ENCODE measurements at places on chromosomes 12 and 14. TPM values are rescaled to one million over a fixed set of nuclear protein-coding genes. Genes with fewer than 3 reads are reported as not detected.

The CALM1 gene
- 381 TPM for total RNA-seq

The SOX5 gene
- 9.9 TPM for total RNA-seq

DNA sequence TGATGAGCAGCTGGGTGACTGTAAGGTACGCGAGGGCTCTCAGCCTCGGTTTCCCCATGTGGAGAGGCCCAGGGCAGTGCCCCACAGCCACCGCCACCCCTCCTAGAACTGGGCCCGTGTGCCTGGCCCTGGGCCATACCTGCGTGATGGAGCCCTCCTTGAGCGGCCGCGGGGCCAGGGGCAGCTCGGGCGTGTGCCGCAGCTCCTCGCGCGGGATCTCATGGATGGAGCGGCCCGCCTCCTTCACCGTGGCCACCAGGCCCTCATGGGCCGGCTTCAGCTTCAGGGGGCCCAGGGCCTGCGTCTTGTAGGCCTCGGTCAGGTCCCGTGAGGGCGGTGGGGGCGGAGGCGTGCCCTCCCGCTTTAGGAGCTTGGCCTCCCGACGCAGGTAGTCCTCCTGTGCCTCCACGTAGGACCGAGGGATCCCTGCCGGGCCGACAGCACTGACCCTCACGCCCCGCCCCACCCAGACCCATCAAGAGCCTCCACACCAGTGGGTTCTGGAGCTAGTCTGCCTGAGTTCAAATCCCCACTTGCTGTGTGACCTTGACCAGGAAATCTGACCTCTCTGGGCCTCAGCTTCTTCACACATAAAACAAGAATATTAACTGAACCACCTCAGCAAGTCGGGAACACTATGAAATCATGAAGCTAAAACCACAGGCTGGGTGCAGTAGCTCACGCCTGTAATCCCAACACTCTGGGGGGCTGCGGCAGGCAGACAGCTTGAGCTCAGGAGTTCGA, 51.7 kb downstream of the RFLNA start:
- DNase-seq: no peak

DNA sequence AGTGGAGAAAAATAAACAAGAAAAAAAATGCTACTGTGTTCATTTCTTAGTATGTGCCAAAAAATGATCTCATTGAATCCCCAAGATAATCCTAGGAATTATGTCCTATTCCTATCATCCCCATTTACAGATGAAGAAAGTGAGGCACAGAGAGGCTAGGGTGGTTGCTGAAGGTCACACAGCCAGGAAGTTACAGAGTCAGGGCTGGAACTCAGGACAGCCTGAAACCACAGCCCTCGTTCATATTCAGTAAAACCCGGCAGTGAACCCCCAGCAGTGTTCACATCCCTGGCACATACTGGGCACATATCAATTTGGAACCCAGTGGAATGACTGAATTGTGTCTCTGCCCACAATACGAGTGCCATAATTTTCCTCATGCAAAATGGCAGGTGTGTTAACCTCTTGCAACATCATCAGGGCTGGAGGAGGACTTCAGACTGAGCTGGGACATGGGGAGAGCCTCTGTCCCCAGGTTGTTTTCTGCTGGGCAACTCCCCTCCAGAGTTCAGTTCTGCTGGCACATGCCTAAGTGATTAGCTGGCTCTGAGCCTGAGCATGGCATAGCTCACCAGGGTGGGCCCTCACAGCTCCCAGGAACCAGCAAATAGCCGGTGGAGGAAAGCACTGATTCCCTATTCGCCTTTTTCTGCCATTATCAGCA, 2.0 kb upstream of the PPP1CC start:
- no peak for DNase-seq

DNA sequence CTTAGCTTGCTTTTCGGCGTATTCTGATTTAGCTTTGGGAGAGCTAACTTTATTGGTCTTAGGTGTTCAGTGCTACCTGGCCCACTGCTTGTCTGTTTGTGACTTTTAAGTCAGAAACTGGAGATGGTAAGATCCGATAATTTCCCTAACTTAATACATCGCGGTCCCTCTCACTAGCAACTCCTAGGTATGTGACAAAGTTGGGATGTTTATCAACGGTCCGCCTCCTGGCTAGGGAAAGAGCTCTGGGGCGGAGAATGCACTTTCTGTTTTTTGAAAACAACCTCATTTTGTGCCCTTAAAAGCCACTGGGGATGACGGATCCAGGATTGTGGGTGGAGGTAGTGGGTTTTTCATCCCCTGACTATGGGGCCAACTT, 1.2 kb downstream of the CDKN1B start:
- no peak for DNase-seq

The AGAP2 gene
- total RNA-seq: 0.74 TPM

- no peak for DNase-seq
Observed at GRCh38 chr14:23751616-23752015, 115.5 kb downstream of the DHRS2 start.

DNA sequence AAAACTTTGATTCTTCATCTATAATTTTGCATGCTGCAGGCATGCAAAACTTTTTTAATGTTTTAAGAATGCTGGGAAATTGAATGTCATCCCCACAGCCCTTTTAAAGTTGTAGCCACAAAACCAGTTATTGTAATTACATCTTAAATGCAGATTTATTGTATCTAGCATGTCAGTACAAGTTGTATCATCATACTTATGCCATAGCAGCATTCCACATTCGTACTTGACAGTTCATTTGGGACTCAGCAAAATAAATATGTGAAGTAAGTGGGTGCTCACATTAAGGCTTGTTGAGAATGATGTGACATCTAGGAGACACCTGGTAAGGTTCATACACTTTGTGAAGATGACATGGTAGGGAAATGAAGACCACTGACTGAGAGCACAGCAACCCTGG, 44.0 kb upstream of the GZMB start:
- no peak for DNase-seq

- no peak for DNase-seq
Observed at GRCh38 chr12:79227091-79227490, 362.5 kb downstream of the SYT1 start.

The ADGRD1 gene
- 234 TPM for total RNA-seq

The VDR gene
- total RNA-seq: 0.97 TPM

The IRF2BPL gene
- 53.8 TPM for total RNA-seq

The CYP46A1 gene
- 5.7 TPM for total RNA-seq

- DNase-seq: no peak
Observed at GRCh38 chr14:74509587-74510222, 16.1 kb downstream of the ISCA2 start.

DNA sequence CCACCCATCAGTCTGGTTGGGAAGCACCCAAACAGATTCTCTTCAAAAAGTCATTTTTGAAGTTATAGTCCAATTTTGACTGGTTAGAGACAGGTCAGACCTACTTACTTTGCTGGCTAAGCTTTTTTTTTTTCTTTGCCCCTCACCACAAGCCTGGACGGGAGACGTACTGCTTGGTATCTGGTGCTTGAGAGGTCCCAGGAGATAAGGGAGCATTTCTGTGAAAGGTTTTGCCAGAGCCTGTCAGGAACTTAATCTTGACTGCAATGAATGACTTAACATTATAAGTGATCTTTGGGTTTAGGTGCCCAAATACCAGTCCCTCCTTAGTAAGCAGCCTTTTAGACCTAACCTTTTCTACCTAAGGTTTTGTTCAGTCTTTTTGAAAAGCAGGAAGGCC, 6.3 kb downstream of the MTHFD1 start:
- DNase-seq: no peak

The EIF2B1 gene
- total RNA-seq: 28.5 TPM

GRCh38 chr12:51848326-51848727, at the start of gene FIGNL2:
FIGNL2 (minus strand) TSS chr12:51848718; CDS start chr12:51822413, 26,305 bp downstream.
- DNase-seq: peak; percentile 67

GRCh38 chr12:75294797-75295196, 35.3 kb downstream of the CAPS2 start:
- DNase-seq: no peak

The KRT84 gene
- not detected for total RNA-seq

DNA sequence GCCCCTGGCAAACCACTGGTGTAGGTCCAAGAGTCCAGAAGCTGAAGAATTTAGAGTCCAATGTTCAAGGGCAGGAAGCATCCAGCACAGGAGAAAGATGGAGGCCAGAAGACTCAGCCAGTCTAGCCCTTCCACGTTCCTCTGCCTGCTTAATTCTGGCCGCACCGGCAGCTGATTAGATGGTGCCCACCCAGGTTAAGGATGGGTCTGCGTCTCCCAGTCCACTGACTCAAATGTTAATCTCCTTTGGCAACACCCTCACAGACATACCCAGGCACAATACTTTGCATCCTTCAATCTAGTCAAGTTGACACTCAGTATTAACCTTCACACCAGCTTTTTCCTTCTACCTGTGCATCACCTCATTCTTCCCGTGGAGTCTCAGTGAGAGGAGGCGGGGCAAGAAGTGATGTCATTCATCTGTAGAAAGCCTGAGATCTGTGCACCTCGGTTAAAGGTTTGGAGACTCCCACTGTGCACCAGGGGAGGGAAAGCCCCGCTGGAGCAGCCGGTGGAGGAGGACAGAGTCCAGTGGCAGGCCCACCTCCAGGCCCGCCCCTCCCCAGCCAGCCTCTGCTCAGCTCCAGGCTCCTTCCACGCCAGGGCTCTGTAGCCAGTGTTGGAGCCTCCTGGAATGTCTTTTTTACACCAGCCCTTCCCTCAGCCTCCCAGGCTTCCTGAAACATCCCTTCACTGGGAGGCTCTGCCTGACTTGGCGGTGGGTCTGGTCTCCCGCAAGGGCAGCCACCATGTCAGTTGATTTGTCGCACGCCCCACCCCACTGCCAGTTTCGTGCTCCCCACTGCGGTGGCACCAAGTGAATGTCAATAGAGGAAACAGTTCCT, 80.1 kb upstream of the DYNC1H1 start:
- no peak for DNase-seq

DNA sequence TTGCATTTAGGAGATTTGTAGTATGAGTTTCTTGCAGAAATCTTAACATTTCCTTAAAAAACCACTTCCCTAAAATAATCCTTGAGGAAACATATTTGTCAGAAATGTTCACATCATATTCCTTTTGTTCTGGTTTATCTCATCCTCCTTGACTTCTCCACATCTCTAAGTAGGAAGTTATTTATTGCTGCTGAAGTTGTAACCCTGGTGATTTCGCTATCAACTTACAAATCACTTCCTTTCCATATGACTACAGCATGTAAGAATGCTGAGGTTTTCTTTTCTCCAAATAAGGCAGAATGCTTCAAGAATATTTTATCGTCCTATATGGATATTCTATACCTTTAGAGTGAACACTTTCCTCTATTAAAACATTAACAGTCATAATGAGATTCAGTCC, 751.7 kb downstream of the NRXN3 start:
- DNase-seq: no peak

- DNase-seq: no peak
Observed at GRCh38 chr12:121154793-121155375, 22.2 kb downstream of the P2RX7 start.

The IQSEC3 gene
- total RNA-seq: 1.5 TPM

The CCDC197 gene
- total RNA-seq: not detected

DNA sequence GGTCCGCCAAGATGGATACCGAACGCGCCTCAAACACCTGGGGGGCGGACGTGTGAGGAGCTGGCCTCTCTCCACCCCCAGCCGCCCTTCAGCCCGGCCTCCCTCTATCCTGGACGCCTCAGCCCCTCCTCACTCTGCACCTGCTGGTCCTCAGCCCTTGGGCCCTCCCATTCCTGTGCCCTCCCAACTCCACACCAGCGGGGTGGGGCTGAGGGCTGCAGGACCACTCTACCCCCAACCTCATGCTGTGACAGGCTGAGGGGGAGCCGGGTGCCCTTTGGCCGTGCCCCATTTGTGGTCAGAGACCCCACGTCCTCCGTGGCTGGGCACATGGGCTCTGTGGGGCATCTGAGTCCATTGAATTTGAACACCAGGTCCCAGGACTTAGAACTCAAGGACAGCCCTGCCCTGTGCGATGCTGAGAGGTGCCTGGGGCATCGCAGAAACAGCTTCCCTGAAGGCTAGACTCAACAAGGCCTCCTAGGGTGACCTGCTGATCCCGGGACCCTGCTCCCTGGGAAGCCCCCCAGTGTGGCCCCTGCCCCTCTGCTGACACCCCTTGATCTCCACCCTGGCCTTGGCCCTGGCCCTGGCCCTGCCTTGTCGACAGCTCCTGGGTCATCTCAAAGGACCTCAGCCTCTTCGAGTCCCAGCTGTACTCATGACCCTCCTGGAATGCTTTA, 82.0 kb upstream of the SFSWAP start:
- no peak for DNase-seq

GRCh38 chr12:81360916-81361315, 283.0 kb downstream of the ACSS3 start:
- no peak for DNase-seq

GRCh38 chr12:77387214-77387613, 321.8 kb upstream of the E2F7 start:
- no peak for DNase-seq

The SMARCD1 gene
- 24.5 TPM for total RNA-seq

GRCh38 chr12:31386364-31386777, 60.4 kb upstream of the SINHCAF start:
- no peak for DNase-seq

DNA sequence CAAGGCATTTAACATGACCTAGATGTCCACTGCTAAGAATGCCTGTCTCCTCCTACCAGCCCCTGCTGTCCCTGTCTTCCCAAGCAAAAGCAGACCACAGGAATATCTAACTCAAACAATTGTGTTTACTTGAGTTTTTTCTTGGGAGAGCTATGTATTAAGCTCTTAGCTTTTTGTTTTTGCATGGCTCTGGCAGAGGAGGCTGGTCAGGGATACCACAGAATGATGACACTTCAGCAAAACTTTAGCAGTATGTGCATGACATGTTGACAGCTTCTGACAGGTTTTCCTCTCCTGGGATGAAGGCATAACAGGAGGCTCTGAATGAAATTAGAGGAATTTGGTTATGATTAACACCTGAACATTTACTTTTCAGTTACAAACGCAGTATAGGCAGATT, 6.9 kb downstream of the TMBIM6 start:
- no peak for DNase-seq
